Stimulated activated CD8-positive, alpha-beta memory T cell treated with anti-CD3 and anti-CD28 coated beads, Interleukin-4, amount 100 ng/mL, for 1 hour (primary cell): ENCODE measurements at places on chromosomes 2 and 18.

GRCh38 chr2:104888489-104889258 lies 34.8 kb downstream of the POU3F3 start:
- no peak for DNase-seq

GRCh38 chr18:48084041-48084757 lies 153.7 kb upstream of the SMAD2 start:
- no peak for DNase-seq

GRCh38 chr18:79856119-79857007 lies 58.6 kb downstream of the KCNG2 start:
- DNase-seq, result no peak

DNA sequence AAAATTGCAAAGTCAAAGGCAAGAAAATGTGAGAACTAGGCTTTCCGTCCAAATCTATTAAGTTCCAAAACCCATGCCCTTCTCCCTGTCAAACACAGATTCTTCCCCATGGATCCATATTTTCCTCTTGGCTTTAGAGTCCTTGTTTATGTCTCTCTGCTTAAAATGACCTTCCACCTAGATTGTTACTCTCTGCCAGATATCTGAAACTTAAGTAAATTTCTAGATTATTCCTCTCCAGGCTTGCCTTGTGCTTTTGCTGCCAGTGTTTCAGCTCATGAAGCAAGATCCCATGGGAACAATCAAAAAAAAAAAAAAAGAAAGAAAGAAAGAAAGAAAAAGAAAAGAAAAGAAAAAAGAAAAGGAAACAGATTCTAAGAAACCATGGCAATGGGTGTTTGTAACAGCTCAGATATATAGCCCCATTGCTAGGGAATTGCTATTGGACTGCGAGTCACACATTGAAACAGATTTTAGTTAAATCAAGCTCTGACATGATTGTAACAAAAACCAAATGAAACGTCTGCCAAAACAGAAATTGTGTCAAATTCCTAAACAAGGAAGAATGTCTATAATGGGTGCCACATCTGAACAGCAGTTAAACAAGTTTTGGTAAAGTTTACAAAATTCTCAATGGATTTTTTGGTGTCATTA lies 660.7 kb upstream of the CNTNAP5 start:
- DNase-seq, result no peak

- DNase-seq, result no peak
Observed at GRCh38 chr2:222939208-222939856, 78.5 kb downstream of the ACSL3 start.

- DNase-seq, result no peak
Observed at GRCh38 chr2:31331156-31331555, 83.4 kb downstream of the XDH start.

DNA sequence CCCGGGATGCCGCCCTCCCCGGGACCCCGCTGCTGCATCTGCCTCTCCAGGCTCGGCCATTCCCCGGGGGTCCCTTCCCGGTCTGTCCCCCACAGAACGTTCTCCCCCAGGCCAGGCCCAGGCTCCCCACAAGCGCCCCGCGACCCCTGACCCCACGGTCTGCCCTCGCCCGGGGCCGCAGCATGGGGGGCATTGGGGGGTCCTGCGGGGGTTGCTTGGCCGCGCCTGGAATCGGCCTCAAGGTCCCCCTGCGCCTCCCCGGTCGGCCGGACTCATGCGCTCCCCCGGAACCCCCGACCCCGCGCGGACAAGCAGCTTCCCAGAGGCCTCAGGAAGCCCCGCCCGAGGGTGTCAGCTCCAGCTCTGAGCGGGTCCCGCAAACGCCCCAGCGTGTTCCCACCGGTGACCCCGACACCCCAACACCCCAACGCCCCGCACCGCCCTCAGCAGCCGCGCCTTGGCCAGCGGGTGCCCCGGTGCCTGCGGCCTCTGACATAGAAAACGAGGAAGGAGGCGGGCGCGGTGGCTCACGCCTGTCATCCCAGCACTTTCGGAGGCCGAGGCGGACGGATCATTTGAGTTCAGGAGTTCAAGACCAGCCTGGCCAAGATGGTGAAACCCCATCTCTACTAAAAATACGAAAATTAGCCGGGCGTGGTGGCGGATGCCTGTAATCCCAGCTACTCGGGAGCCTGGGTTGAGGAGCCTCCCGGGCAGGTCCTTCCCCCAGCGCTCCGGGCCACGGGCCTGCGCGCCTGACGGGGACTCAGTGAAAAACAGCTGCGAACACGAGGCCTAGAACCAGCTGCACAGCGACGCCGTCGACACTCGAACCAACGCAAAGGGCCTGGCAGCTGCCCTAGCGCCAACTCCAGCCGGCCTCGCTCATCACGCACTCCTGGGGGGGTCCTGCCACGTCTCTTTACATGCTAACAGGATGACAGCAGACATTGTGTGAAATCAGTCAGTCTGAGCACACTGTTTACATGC lies 61.8 kb upstream of the CTDP1 start:
- DNase-seq, result no peak

DNA sequence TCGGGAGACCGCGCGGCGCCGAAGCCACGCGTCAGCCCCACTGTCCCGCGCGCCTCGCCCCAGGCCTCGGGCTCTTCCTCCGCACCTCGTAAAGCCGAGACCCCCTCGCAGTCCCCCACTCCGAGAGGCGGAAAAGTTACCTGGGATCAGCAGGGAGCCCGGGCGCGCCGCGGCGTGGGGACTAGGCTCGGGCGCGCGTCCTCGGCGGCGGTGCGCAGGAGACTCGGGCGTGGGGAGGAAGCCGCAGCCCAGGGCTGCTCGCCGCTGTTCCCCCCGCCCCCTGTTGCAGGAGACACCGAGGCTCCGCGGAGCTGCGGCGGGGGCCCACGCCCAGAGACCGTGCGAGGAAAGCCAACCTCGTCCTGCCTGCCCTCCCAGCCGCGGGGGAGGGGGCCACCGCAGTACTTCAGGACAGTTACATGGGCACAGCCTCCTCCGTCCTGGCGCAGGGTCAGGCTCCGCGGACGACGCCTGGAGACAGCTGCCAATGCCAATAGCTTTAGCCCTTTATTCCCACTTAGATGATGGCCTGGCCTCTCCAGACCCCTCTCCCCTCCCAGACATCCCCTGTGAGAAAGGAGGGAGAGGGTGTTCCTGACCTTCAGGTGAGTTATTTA lies at the start of gene EPB41L3:
Gene EPB41L3 (minus strand): TSS at position 225 of the 617 bp plus-strand sequence. CDS start 54,814 bp downstream, outside the sequence.
- no peak for DNase-seq

- DNase-seq, result no peak
Observed at GRCh38 chr2:7913974-7914373, 767.9 kb upstream of the ID2 start.

DNA sequence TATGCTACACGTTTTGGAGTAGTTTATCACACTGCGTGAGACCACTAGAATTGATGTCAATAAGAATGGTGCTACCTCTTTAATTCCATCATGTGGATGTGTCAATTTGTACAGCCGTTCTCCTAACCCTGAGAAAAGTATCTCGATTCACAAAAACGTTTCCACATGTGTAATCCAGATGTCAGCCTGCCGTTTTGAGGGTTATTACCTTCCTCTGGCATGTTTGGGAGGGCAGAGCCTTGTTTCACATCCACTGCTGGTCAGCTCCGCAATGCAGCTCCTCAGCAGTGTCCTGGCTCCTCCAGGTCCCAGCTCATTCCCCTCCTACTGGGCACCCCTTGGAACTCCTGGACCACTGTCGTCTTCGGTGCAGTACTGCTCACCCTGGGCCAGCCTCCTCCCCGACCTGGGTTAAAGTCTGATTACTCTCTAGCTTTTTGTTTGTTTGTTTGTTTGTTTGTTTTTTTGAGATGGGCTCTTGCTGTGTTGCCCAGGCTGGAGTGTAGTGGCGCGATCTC lies 34.6 kb downstream of the COPS7B start:
- DNase-seq, result no peak
